ENCODE measurements at places on chromosomes 5 and 9.

DNA sequence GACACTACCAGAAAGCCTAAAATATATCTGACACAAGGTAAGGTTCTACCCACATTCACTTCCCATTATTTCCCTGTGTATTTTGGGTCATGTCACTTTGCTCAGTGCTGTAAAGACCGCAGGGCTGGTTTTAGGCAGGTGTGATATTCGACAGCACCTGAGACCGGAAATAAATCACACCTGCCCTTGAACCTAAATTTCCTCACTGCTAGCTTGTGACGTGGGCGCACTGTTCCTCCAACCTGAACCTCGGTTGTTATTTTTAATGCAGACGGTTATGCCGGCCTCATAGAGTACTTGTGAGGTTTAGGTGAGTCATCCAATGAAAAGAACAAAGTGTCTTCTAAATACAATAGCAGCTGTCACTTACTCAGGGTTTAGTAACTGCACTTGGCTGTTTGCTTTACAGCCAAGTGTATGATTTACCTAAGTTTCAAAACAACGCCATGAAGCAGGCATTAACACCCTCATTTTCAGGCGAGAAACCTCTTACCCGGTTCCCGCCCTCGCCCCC lies 20.7 kb upstream of the ZNF782 start:
- no peak for DNase-seq

GRCh38 chr9:130693101-130693425 lies 517 bp upstream of the EXOSC2 start:
- no peak for DNase-seq

GRCh38 chr9:127380479-127380878 lies 16.5 kb upstream of the SLC2A8 start:
- DNase-seq: no peak

- no peak for DNase-seq
Measured at GRCh38 chr9:14616188-14616982, 76.8 kb downstream of the ZDHHC21 start.

- no peak for DNase-seq
Measured at GRCh38 chr5:93785475-93785874, 44.1 kb upstream of the POU5F2 start.

DNA sequence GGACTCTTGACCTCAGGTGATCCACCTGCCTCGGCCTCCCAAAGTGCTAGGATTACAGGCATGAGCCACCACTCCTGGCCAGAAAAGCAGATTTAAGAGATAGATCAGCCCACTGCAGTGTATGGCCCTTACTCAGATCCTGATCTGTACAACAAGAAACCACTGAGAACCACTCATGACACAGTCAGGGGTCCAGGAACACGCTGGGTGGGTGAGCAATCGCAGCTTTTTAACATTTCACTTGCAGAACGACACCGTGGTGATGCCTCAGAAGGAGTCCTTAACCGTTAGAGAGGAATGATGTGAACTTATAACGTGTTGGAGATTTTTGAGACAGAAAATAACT lies 45.3 kb upstream of the NSMF start:
- DNase-seq: no peak

GRCh38 chr9:3296536-3296935 lies 229.3 kb downstream of the RFX3 start:
- DNase-seq: no peak

DNA sequence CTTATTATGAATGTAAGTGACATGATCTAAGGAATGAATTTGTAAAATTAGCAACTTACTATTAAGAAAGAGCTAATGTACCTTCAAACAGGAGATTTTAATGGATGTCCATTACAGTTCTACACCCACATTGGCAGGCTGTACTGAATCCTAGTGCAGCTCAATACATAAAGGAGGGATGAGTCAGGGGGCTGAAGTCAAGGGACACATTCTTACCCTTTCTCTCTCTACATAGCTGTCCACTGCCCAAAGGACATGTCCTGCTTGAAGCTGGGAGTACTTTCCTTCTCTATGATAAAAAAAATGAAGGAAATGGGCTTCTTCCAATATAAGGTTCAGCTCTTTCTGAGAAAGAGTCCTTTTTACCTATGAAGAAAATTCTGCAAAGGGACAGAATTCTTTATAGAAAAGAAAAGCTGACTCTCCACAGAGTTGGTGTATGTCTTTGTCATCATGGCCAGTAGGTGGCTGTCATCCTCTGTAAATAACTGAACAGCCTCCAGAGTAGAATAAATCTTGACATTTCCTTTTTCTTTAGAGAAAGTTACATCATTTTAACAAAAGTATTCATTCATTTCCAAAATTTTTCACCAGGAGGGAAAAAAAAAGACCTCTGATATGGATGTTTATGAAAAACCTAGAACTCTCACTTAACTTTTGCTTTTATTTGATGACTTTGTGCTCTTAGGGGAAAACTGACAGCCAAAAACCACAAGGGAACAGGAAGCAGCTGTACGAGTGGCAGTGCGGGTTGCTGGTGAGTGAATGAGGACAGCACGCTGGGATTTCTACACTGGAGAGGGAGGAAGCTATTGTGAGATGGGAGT lies 13.1 kb upstream of the IFNA14 start:
- DNase-seq: no peak

DNA sequence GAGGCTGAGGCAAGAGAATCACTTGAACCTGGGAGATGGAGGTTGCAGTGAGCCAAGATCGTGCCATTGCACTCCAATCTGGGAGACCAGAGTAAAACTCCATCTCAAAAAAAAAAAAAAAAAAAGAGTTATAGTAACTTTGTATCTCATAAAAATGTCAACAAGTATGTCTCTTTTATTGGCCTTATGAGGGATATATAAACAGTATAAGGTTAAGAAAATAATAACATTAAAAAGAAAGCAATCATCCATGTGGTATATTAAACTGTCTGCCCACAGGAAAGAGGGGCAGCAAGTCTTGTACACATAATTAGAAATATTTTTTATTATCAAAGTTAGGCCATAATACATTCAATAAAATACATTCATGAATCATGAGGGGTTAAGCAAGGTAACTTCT lies 259.4 kb upstream of the KLF9 start:
- no peak for DNase-seq
